ENCODE measurements at places on chromosomes 3 and 15.

- DNase-seq = no peak
Measured at GRCh38 chr3:188624384-188624783, 470.4 kb downstream of the LPP start.

DNA sequence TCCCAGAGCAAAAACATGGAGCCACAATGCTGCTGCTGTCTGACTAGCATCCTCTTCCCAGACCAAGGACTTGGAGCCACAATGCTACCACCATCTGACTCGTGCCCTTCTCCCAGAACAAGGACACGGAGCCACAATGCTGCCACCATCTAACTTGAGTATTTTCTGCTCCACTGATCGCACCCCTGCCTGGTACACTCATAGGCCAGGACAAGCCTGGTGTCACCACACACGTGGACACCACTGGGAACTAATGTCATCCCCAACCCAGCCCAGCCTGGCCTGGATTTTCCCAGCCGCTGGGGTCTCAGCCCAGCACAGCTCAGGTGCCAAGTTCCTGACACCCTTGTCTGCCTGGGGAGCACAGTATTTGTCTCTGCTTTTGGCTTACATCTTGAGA lies 52.7 kb upstream of the GRIP2 start:
- DNase-seq = no peak

GRCh38 chr3:65732051-65732935 lies 306.4 kb downstream of the MAGI1 start:
- no peak for DNase-seq

DNA sequence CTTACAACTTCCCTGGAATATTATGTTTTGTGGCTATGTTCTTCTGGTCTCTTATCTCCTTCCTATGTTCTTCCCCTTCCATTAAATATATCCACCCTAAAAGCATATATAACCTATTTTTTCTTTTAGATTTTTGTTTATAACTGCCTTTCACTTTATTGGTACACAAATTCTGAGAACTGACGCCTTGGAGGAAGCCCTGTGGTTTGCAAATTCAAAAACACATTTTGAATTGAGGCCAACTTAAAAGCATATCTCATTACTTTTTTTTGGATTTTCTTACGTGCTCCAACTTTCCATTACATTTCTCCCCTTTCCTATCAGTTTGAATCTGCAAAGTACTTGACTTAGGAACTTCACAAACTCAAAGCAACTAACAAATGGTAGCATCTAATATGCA lies 15.3 kb upstream of the COLQ start:
- no peak for DNase-seq

DNA sequence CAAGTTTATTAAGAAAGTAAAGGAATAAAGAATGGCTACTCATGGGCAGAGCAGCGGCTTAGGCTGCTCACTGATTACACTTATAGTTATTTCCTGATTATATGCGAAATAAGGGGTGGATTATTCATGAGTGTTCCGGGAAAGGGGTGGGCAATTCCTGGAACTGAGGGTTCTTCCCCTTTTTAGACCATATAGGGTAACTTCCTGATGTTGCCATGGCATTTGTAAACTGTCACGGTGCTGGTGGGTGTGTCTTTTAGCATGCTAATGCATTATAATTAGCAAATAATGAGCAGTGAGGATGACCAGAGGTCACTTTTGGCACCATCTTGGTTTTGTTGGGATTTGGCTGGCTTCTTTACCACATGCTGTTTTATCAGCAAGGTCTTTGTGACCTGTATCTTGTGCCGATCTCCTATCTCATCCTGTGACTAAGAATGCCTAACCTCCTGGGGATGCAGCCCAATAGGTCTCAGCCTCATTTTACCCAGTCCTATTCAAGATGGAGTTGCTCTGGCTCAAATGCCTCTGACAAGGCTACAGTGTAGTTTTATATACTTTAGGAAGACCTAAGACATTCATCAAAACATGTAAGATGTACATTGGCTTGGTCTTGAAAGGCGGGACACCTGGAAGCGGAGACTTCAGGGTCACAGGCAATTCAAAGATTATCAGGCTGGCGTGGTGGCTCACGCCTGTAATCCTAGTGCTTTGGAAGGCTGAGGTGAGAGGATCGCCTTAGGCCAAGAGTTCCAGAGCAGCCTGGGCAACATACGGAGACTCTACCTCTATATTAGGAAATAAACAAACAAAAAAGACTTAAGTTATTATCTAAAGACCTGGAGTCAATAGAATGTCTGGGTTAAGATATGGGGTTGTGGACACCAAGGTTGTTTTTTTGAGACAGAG lies 3.2 kb upstream of the BLOC1S6 start:
- DNase-seq = no peak

DNA sequence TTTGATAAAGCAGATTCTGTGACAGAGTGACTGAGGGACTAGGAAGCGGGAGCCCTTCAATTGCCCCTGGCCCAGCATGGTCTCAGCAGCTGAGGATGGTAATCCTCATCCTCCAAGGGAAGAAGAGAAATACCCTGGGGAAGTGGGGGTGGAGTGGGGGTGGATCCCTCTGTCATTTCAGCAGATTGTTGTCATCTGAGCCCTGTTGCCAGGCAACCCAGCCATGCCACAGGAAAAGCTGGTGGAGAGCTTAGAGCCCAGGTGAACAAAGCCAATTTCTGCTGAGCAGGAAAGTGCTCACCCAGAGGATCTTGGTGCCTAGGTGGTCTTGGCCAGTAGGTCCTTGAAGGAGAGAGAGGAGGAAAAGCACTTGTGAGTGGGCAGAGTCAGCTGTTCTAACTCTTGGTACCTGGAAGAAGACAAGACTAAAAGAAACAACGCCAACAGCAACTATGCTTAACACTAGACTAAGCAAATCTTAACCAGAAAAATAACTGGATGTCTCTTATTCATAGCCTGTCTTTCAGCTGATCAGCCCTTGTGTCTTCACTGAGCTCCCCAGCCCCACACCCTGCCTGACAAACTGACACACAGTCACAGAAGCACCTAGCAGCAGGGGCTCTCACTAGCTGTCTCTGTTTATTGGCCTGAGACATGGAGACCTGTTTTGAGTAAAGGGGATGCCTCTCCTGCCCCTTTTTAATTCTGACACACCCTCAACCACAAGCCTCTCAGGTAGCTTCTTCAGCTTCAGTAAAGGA lies 40.1 kb upstream of the DCLK3 start:
- DNase-seq = no peak

GRCh38 chr3:24406900-24407299 lies 87.8 kb downstream of the THRB start:
- no peak for DNase-seq

DNA sequence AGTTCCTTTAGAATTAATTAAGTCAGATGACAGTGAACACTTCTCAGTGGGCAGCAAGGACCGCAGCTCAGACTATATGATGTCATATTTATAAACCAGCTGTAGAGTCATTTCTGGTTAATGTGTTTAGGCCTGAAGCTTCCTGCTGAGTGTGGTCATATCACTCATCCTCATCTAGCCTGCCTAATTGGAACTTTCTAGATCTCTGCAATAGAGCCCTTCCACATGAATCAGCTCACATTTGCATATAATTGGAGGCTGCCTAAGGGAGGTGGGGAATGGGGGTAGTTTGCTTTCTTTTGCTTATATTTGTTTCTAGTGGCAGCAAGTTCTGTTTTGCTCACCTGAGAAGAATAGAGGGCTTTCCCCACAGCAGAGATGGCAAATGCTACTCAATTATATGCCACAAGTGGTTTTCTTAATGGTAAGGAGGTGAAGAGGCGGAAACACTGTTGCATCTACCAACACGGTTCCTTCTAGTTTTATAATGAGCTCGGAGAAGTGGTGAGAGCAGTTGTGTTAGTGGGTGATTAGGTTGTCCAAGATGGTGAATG lies 148.1 kb downstream of the KLHL25 start:
- peak; percentile 56 for DNase-seq

DNA sequence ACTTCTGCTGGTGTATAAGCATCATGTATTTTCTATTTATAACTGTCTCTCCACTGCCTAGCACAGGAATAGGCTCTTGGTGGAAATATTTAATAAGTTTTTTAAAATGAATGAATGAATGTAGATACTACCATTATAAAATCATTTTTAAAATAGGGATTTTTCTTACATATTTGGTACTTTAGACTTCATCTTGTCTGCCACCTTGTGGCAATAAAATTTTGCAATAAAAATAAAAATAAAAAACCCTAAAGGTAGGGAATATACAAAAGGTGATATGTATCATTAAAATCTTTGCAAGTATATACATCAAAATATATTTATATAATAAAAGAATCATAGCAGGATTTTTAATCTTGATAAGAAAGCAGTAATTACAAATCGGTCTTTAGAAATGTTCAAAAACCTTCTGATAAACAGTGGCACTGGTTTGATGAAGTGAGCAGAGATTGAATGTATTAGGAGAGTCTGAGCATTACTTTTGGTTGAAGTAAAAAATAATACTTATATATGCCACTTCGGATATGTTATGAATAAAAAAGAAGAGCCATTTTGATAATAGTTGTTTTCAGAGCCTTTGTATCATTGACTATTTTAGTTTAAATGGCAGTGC lies 95.2 kb downstream of the SPATA16 start:
- no peak for DNase-seq

DNA sequence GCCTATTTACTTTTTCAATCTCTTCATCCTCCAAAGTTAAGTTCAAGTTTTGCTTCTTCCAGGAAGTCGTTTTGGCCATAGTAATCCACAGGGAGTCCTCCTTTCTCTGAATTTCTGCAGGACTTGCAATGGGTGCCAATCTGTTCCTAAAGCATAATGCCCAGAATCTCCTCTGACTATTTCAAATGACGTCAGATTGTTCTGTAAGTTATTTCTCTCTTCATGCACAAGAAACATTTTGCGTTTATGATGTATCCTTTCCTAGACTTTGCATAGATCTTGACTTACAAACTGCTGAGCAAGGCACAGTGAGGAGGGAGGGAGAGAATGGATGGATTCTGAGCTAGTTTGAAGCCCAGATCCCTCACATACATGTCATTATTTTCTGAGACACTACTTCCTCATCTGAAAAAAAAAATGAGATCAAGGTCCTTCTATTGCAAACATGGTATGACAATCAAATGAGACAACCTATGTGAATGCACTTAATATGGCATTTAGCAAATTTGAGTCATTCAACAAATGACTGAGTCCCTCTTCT lies 103.1 kb downstream of the MEX3B start:
- DNase-seq = no peak

DNA sequence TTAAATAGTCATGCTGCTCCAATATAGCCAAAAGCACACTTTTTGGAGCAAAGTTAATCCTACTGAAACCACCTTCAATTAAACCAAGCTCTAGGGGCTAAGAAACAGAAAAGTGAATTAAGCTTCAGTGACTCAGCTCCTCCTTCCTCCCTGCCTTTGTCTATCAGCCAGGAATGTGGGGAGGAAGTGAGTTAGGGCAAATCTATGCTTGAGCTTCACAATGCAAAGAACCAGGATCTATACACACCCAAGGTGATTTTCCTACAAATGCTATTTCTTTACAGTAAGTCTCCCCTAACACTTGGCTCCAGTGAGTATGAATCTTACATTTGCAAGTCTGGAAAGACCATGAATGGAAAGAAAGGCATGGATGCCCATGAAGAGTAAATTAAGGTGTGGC lies 212.1 kb downstream of the P3H2 start:
- DNase-seq = no peak

DNA sequence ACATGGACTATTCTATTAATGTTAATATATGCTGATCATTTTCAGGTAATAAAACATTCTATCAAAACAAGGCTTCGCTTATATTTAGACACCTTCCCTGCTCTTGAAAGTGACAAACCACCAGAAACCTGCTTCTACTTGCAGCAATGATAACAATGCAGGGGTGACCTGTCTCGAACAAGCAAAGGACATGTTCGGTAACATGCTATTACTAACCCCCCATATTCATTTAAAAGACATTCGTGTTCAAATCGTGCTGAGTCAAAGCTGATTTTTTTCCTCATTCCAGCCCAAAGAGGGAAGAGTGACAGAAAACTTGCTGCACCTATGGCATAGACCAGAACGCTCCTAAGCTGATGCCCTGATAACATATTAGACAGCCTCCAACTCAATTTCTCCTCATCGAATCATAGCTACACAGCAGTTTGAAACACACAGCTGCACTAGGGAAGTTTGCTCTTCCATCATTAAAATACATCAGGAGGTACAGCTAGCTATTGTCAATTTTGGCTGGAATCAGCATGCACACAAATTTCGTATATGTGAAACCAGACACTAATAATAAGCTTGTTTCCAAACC lies 341.5 kb downstream of the FOXP1 start:
- no peak for DNase-seq

DNA sequence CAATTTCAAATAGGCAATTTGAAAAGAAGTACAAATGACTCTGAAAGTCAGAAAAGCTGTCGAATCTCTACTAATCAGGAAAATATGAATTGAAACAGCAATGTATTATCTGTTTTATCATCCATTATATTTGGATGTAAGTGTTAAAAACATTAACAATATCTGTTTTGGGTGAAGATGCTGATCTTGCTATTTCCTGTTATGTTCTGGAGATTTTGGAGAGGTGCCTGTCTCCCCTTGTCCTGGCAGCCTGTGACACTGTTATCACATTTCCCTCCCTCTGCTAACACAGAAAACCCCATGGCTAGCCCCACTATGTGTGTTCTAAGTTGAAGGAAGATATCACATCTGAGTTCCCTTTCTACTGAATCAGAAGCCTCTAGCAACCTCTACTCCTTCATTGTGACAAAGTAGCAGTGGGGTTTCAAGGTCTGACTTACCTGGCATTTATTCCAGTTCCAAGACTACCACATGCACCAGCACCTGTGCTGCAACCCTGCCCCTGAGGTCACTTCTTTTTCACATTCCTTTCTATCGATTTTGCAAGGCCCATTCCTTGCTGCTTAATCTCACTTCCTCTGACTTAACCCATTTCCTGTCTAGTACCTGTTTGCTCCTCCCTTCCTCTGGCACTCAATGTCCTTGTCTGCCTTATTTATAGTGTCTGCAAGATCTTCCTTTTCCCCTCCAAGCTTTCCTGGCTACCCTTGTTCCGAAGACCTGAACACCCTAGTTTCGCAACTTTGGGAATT lies 95.5 kb upstream of the COL8A1 start:
- DNase-seq = no peak

- no peak for DNase-seq
Measured at GRCh38 chr15:65245096-65245856, 34.0 kb upstream of the CILP start.

GRCh38 chr15:23444269-23444668 lies 2.8 kb downstream of the GOLGA6L2 start:
- DNase-seq = no peak

- no peak for DNase-seq
Measured at GRCh38 chr3:135169651-135170050, 374.6 kb downstream of the EPHB1 start.

DNA sequence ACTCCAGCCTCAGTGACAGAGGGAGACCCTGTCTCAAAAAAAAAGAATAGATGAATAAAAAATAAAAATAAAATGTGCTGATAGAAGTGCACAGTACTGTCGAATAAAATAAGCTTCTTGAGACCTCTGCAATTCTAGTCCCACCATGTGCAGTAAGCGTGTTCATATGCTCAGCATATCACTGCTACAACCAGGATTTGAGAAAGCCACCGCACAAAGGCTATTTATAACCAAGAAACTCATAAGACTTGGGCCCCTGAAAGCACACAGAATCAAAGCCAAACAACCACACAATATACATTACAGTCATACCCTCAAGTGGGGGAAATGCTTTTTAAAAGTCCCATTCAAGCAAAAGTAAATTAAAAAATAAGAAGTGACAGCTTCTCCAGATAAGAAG lies 56.5 kb upstream of the FXR1 start:
- no peak for DNase-seq

GRCh38 chr3:45211466-45212094 lies 14.5 kb downstream of the TMEM158 start:
- DNase-seq = no peak

GRCh38 chr3:23778446-23778845 lies 27.3 kb upstream of the UBE2E1 start:
- no peak for DNase-seq

Data from T-helper 2 cell treated with Interferon-gamma antibody and Interleukin-4, amounts not matched to agents 5 μg/mL and 100 μg/mL, for 36 hours (primary cell).